ENCODE measurements at places on chromosomes 3 and 15. TPM values are rescaled to one million over a fixed set of nuclear protein-coding genes. Genes with fewer than 3 reads are reported as not detected.

DNA sequence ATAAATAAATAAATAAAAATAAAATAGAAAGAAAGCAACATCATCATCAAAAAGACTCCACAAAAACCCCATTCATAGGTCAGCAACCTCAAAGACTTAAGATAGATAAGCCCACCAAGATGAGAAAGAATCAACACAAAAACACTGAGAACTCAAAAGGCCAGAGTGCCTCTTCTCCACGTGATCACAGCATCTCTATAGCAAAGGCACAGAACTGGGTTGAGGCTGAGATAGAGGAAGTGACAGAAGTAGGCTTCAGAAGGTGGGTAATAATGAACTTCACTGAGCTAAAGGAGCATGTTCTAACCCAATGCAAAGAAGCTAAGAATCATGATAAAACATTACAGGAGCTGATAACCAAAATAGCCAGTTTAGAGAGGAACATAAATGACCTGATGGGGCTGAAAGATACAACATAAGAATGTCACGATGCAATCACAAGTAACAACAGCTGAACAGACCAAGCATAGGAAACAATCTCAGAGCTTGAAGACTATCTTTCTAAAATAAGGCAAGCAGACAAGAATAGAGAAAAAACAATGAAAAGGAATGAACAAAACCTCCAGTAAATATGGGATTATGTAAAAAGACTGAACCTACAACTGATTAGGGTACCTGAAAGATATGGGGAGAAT, 26.4 kb downstream of the GNB5 start:
- DNase-seq, result no peak

- no peak for DNase-seq
These were observed 196.3 kb upstream of the ALCAM start for GRCh38 chr3:105170423-105170822.

GRCh38 chr3:89360156-89360555, 252.7 kb downstream of the EPHA3 start:
- DNase-seq, result no peak

DNA sequence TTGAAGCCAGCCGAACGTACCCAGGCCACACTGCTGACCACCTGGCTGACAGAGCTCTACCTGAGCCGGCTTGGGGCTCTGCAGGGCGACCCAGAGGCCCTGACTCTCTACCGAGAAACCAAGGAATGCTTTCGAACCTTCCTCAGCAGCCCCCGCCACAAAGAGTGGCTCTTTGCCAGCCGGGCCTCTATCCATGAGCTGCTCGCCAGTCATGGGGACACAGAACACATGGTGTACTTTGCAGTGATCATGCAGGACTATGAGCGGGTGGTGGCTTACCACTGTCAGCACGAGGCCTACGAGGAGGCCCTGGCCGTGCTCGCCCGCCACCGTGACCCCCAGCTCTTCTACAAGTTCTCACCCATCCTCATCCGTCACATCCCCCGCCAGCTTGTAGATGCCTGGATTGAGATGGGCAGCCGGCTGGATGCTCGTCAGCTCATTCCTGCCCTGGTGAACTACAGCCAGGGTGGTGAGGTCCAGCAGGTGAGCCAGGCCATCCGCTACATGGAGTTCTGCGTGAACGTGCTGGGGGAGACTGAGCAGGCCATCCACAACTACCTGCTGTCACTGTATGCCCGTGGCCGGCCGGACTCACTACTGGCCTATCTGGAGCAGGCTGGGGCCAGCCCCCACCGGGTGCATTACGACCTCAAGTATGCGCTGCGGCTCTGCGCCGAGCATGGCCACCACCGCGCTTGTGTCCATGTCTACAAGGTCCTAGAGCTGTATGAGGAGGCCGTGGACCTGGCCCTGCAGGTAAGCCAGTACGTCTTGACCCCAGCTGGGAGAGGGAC, 6.2 kb downstream of the VPS18 start:
- no peak for DNase-seq

Gene HHATL
- total RNA-seq, result 505 TPM
